ENCODE measurements at places on chromosomes 6 and 20.

- no peak for DNase-seq
Measured at GRCh38 chr6:11899645-11900044, 112.5 kb upstream of the HIVEP1 start.

DNA sequence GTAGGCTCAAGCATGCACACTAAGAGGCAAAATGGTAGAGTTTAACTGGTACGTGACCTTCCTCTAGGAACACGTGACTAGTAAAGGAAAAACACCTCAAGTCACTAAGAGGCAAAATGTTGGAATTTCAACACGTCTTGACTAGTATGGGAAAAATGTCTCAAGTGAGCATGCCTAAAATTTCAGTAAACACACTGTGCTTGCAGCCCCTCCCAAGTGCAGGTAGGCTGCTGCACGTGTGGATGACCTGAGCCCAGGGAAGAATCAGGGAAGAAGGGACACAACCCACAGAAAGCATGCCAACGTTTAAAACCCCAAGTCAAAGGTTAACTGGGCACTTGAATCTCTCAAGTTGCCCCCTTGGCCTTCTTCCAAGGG lies 162.2 kb downstream of the TENT5A start:
- no peak for DNase-seq

GRCh38 chr6:107800564-107801164 lies 23.4 kb downstream of the SCML4 start:
- no peak for DNase-seq

- no peak for DNase-seq
Measured at GRCh38 chr20:62428396-62429295, 1.3 kb upstream of the RBBP8NL start.

DNA sequence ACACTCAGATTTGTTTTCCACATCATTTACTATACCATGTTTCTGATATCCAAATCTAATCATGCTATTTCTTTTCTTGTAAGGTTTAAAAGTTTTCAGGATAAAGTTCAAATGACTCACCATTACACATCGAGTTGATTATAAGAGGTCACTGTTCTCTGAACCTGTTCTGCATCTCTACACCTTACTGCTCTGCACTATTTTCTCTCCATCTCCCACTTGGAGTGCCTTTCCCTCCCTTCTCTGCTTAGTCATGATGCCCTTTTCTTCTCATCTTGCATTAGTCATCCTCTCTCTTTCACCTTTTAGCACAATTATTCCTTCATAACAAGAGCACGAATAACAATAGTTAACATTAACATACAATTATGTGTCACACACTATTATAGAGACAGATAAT lies 37.5 kb upstream of the FUT9 start:
- no peak for DNase-seq

DNA sequence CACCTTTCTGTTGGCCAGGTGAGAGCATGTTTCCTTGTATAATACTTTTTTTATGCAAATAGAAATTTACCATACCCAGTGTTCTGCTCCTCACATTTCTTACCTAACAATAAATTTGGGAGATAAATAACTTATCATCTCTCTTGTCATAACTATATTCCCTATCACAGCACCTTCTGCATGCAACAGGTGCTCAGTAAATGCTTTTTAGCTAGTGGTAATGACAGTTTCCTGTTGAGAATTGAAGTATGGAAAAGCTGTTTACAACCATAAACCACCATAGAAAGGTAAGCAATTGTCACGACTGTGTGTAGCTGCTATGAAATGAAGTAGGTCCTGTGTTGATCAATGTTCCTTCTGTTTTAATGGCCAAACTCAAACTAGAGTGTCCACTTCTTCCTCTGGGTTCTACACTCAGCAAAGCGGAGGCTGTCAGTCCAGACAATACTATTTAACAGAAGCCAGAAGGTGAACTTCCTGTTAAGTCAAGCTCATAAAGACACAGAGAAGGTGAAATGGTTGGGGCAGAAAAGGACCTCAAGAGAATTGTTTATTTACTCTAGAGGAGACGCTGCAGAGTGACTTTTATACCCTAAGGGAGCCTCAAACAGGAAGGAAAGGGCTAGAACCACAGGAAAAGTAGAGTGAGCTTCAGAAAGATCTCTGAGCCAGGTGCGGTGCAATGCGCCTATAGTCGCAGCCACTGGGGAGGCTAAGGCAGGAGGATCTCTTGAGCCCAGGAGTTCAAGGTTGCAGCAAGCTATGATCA lies 84.0 kb upstream of the SLC22A16 start:
- no peak for DNase-seq

DNA sequence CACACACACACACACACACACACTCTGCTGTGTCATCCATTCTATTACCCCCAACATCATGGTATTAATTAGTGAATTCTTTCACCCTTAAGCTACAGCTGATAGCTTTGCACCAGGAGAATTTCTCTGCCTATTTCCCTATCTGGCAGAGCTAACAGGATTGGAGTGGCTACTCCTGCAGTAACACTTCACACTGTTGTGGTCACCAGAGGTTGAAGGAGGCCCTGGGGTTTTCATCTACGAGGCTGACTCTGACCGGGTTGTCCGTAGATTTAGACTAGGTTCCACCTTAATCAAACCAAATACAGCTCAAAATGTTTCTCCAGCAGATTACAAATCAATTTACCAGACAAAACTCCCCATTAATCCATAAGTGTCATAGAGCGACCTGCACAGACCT lies 69.2 kb upstream of the RIPOR2 start:
- DNase-seq, result no peak

DNA sequence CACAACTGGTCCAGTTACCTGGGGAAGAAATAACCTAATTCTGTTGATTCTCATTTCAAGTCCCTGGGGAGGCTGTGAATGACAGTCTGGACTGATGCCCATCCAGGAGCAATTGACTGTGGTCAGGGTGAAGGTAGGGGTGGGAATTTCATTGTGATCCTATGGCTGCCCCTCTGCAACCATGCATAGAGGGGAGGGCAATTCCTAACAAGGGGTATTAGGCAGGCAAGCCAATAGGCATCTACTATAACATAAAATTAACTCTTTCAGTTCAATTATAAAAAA lies 44.0 kb upstream of the TRAM2 start:
- DNase-seq, result no peak

DNA sequence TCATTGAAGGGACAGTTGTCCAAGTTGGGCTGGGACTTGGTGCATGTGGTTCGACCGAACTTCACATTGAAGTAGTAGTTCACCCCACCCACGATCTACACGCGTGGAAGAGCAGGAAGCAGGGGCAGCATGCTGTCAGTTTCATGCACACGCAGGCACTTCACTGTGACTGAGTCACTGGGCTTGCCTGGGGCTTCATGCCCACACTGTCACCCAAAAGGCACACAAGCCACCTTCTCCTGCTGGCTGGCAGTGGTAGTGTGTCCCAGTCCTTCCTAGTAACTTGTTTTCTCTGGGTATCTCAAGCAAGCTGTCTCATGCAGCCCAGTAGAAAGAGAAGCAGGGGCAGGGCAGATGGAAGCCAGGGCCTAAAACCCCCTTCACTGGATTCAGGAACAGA lies 2.0 kb downstream of the CST5 start:
- DNase-seq, result no peak

DNA sequence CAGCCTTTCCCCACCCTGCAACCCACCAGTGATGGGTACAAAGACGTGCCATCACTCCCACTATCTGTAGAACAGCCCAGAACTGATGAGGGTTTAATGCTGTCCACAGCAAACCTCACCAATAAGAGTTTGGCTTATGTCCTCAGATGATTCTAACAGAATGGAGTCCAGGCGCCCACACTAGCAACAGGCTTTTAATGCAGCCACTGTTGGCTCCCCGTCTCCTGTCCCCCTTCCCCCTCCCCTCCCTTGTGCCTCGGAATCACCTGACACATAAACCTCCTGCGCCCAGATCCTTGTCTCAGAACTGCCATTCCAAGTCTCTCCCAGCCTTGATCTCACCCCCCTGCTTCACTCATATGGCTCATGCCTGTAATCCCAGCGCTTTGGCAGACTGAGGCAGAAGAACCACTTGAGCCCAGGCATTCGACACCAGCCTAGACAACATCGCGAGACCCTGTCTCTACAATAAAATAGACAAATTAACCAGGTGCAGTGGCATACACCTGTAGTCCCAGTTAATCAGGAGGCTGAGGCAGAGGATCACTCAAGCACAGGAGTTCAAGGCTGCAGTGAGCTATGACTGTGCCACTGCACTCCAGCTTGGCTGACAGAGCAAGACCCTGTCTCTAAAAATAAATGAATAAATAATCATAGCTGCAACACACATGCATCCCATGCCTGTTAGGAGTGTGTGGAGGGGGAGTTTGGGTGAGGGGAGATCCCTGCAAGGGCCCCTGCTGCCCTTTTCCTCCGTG lies 85.6 kb downstream of the SNX5 start:
- DNase-seq, result no peak

DNA sequence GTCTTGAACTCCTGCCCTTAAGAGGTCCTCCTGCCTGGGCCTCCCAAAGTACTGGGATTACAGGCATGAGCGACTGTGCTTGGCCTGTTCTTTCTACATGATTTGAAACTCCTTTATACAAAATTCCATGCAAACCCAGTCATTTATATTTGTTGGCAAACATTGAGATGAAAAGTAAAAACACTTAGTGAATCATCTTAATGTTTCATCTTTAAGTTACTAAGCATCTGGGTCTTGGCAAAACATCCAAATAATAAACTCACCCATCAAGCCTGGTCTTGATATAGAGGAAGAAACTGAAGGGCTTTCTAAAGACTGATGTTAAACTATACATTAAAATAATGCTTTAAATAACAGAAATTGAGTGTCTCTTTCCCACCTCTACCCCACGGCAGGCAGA lies 95.1 kb downstream of the FUT9 start:
- DNase-seq, result no peak

DNA sequence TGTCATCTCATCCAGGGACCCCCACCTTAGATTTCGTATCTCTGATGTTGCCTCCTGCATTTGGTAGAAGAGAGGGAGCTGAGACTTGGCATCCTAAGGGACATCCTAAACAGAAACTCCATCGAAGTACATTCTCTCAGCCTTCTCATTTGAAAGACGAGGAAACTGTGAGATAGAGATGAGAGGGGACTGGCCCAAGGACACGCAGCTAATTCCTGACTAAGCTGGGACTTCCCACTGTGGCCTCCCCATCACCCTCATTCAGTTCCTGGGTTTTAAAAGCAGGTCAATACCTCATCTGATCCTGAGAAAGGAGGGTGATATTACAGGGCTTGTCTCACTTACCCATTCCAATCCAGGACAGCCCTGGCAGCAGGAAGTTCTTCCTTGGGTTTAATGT lies 855 bp upstream of the WFDC5 start:
- DNase-seq, result no peak

DNA sequence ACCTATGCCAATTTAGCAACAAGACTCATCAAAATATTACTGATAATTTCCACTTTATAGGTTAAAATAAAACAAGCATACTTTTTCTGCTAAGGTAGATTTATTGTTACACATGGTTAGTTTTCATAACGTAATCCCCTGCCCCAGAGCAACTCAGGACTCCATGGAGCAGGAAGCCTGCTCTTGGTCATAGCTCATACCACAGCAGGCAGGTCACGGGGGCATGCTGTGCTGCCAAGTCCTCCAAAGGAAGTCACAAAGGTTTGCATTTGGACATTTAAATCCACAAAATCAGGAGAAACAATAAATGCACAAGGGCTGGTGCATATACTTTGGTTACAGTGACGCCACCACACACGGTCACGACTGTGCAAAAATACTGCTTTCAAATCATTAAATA lies 12.5 kb downstream of the GZF1 start:
- DNase-seq, result no peak

DNA sequence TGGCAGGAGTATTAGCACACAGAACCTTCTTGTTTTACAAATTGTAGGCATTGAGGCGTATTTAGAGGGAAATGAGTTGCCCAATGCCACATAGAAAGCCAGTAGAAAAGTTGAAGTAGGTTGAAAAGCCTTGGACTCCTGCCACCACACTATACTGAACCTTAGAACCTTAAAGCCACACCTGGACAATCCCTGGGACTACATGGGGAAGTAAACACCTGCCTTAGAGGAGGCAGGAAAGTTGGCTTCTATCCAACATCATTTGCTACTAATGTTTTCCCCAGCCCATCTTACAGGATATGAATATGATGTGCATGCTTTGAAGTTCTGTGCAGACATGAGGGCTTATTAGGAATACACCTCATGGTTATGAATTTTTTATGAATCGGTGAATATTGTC lies 5.3 kb upstream of the EPPIN start:
- no peak for DNase-seq

DNA sequence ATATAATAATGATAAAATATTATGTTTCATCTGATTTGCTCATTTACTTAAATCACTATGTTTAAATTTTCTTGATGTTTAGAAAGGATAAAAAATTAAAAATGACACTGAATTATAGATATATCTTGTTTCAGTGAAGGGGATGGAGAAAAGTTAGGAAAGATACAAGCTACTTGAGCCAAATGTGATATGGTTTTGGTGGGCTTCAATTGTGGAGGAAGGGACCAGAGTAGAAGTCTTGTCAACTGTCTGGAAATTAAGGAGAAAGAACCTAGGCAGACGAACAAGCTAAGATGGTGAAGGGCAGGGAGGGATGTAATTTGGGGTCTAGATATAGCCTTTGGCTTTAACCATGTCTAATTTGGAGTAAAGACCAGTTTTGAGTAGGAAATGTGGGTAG lies 186.4 kb upstream of the MMS22L start:
- DNase-seq, result no peak

GRCh38 chr6:35073766-35074471 lies 67.2 kb downstream of the TCP11 start:
- DNase-seq, result no peak

GRCh38 chr6:79665725-79666551 lies 34.8 kb downstream of the SH3BGRL2 start:
- no peak for DNase-seq

- DNase-seq, result no peak
Measured at GRCh38 chr20:32871627-32872160, 13.0 kb downstream of the EFCAB8 start.

DNA sequence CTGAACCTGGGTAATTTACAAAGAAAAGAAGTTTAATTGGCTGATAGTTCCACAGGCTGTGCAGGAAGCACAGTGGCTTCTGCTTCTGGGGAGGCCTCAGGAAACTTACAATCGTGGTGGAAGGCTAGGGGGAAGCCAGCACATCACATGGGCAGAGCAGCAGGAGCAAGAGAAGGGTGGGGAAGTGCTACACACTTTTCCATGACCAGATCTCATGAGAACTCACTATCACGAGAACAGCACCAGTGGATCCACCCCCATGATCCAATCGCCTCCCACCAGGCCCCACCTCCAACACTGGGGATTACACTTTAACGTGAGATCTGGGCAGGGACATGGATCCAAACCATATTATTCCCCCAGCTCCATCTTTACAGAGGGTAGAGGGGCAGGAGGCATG lies 166.4 kb downstream of the NFATC2 start:
- no peak for DNase-seq

DNA sequence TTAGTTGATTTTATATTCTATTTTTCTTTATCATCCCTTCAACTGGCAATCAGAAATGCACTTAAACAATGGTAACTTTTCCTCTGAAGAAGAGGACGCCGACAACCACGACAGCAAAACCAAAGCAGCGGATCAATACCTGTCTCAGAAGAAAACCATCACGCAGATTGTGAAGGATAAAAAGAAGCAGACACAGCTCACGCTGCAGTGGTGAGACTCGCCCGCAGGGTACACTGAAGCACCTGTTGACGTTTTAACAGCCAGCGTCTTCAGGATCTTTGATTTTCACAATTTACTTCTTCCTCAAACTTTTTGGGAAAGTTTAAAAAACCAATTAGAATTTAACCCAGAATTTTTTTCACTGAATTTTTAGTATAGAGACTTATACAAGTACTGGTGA lies 701 bp downstream of the RFX6 start:
- DNase-seq, result no peak

GRCh38 chr20:50693001-50693400 lies 1.7 kb upstream of the RIPOR3 start:
- no peak for DNase-seq

GRCh38 chr20:37075932-37076685 lies 19.7 kb downstream of the RBL1 start:
- DNase-seq, result no peak

All from caudate nucleus (tissue), 63 donors.